B cell (primary cell): ENCODE measurements at places on chromosomes 16 and 17. TPM values are rescaled to one million over a fixed set of nuclear protein-coding genes. Genes with fewer than 3 reads are reported as not detected.

Gene PCGF2
- total RNA-seq, result not detected in 2 replicates

Gene GLIS2
- not detected in 2 replicates for total RNA-seq

Gene NPIPB8
- 0.44 and 1.1 TPM in 2 replicates for total RNA-seq

Gene EME1
- total RNA-seq, result 2.3 and 3.4 TPM in 2 replicates

Gene KRTAP2-1
- total RNA-seq, result not detected in 2 replicates

Gene KRTAP4-5
- not detected in 2 replicates for total RNA-seq

Gene C17orf50
- total RNA-seq, result not detected in 2 replicates

GRCh38 chr16:87395181-87395842 lies 3.2 kb downstream of the MAP1LC3B start:
- DNase-seq, result no peak
- no peak overlapping the region for H3K4me3 ChIP-seq
- H3K4me1 ChIP-seq, result peaks cover 30% of the 10 kb centered on the region
- no peaks in the 10 kb centered on the region for H3K27me3 ChIP-seq
- peaks cover 4% of the 10 kb centered on the region for H3K36me3 ChIP-seq
- no peak overlapping the region for H3K27ac ChIP-seq

DNA sequence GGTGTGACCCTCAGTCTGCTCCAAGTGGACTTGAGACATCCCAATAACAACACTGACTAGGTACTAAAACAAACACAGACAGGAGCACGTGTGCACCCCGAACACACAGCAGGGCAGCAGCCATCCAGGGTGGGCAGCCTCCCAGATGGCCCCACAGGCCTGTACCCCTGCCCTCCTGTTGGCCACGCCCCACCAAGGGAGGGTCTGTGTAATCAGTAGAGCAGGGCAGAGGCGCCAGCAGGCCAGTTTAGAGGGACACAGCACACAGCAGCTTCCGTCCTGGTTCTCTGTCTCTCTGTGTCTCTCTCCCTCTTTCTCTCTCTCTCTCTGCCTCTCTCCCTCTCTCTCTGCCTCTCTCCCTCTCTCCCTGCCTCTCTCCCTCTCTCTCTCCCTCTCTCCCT lies 21.4 kb downstream of the ACTG1 start:
- no peak overlapping the region for H3K4me3 ChIP-seq
- no peaks in the 10 kb centered on the region for H3K36me3 ChIP-seq
- H3K27ac ChIP-seq, result no peak overlapping the region
- peaks cover 13% of the 10 kb centered on the region for H3K4me1 ChIP-seq
- DNase-seq, result no peak

DNA sequence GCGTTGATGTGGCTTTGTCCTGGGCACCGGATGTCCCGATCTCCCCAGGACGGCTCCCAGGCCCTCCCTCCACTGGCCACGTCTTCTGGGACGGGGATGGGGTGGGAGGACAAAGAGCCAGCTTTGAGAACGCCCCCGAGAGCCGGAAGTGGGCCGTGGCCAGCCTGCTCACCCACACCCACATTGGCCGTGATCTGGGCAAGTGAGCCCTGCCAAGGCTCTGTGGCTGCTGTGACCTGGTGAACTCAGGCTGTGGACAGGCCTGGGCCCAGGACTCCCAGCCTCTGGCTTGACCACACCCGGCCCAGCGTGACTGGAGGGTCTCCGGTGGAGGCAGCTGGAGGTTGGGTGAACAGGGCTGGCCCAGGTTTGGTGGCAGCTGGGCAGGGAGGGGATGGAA lies 3.3 kb downstream of the CDH15 start:
- DNase-seq, result no peak
- no peak overlapping the region for H3K4me3 ChIP-seq
- no peak overlapping the region for H3K27ac ChIP-seq
- no peaks in the 10 kb centered on the region for H3K36me3 ChIP-seq
- H3K27me3 ChIP-seq, result peaks cover 13% of the 10 kb centered on the region

DNA sequence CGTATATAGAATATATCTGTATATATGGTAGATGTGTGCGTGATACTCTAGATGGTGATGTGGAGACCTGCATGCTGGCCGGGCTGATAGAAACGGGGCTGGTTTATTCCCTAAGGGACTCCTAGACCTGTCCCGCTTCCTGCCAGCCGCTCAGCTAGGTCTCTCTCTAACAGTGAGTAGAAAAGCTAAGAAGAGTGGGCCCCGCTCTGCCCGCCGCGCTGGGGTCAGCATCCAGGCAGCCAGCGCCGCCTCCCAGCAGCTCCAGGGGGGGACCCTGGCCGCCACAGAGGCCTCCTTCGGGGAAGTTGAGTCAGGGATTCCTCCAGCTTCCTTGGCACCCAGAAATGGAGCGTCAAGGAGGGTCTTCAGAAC lies 9.4 kb downstream of the CYGB start:
- H3K4me3 ChIP-seq, result peak overlapping the region; percentile 58
- no peaks in the 10 kb centered on the region for H3K27me3 ChIP-seq
- peak; percentile 78 for DNase-seq
- H3K27ac ChIP-seq, result peak overlapping the region; percentile 97
- peaks cover 52% of the 10 kb centered on the region for H3K4me1 ChIP-seq

DNA sequence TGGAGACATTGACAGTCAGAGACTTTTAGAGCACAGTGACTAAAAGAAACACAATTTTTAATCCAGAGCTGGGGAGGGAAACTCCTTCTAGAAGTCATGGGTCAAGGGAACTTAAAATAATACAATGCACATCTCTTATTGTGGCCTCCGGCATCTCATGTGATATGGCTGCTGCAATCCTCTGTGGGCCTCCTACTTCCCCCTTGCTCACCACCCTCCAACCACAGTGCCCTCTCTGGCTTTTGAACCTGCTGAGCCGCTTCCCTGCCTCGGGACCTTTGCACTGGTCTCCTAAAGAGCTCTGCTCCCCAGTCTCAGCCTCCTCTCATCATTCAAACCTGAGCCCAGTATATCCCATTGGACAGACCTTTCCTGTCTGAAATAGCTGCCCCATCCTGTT lies 47.6 kb downstream of the HS3ST2 start:
- no peaks in the 10 kb centered on the region for H3K4me1 ChIP-seq
- no peak overlapping the region for H3K4me3 ChIP-seq
- H3K27ac ChIP-seq, result no peak overlapping the region

DNA sequence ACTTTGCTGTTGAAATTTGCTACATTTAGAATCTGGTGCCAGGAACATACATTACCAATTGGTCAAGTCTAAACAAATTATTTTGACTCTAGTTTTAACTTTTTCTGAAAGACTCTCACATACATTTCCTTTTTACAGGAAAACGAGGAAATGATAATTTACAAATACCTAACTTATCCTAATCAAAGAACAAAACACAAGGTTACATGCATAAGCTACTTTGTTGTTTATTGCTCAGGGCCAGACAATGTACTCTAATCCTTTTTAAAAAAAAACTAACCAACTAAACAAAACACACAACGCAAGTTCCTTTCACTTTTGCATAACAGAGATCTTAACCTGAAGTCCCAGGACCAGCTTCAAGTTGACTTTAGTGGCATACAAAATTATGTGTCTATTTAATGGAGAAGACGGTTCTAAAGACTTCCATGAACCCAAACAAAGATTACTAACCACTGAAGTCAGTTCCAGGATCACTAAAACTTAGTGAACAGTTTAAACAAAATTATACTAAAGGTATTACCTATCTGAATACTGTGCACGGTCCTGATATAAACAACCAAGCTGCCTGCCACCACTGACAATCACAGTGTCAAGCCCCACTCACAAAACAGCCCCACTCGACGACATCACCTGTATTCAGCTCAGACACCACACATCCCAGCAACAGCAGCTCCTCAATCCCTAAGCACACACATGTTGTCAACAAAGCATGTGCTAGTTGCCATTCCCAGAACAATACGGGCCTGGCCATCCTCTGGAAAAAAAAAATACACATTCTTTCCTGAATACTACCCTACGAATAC lies 1.9 kb downstream of the ZNF652 start:
- H3K27me3 ChIP-seq, result no peaks in the 10 kb centered on the region
- H3K4me3 ChIP-seq, result peak overlapping the region; percentile 79
- peak; percentile 29 for DNase-seq
- H3K4me1 ChIP-seq, result peaks cover 54% of the 10 kb centered on the region
- peak overlapping the region; percentile 70 for H3K27ac ChIP-seq
- no peaks in the 10 kb centered on the region for H3K36me3 ChIP-seq

- no peak for DNase-seq
- H3K4me1 ChIP-seq, result no peaks in the 10 kb centered on the region
- no peak overlapping the region for H3K4me3 ChIP-seq
- H3K27me3 ChIP-seq, result no peaks in the 10 kb centered on the region
- H3K27ac ChIP-seq, result no peak overlapping the region
- no peaks in the 10 kb centered on the region for H3K36me3 ChIP-seq
Measured at GRCh38 chr17:72205357-72205756, 84.5 kb downstream of the SOX9 start.

GRCh38 chr16:11156401-11156800 lies 99.6 kb downstream of the SOCS1 start:
- no peak overlapping the region for H3K27ac ChIP-seq
- peaks cover 5% of the 10 kb centered on the region for H3K36me3 ChIP-seq
- no peaks in the 10 kb centered on the region for H3K27me3 ChIP-seq
- no peak for DNase-seq

GRCh38 chr17:28878158-28878910 lies 19.2 kb downstream of the FLOT2 start:
- no peaks in the 10 kb centered on the region for H3K4me1 ChIP-seq
- H3K4me3 ChIP-seq, result no peak overlapping the region
- H3K27ac ChIP-seq, result no peak overlapping the region
- DNase-seq, result no peak

DNA sequence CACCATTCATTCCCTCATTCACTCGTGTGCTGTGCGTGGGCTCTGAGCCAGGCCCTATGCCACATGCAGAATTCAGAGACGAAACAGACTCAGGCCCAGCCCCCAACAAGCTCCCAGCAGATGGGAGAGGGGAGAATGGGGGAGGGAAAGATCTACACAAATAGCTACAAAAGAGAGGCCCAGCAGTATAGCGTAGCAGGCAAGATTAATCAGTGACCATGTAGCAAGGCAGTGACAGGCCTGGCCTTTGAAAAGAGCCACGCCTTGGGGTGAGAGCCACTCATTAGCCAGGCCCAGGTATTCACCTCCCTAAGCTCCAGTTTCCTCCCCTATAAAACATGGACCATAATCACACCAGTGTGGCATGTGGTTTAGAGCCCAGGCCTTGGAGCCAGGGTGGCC lies 16.4 kb upstream of the KRT19 start:
- H3K36me3 ChIP-seq, result no peaks in the 10 kb centered on the region
- H3K4me3 ChIP-seq, result no peak overlapping the region
- H3K27ac ChIP-seq, result no peak overlapping the region
- DNase-seq, result no peak
- H3K27me3 ChIP-seq, result peaks cover 11% of the 10 kb centered on the region

DNA sequence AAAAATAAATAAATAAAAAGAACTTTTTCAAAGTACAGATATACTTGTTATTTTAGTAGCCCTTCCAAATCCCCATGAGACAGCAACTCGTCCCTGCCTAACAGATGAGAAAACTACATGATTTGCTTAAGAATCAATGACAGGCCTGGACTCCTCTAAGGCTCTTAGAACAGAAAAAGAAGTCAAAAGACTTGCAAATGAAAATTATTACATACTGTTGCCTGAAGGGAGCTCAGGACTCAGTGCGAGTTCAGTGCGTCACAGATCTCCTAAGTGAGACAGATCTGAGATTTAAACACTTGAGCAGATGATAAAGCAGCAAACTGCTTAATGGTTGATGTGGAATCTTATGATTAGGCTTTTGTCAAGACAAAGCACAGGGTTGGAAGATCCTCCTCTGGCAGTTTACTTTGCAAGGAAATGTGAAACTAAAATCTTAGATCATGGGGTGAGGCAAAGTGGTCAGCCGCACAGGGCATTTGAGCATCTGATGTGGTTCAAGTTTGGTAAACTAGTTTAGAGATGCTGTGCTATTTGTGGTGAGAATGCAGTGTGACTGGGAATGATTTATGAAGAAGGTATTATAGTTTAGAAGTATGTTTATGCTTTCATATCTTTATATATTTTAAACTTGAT lies 138.1 kb downstream of the TRIM37 start:
- H3K36me3 ChIP-seq, result no peaks in the 10 kb centered on the region
- H3K27ac ChIP-seq, result no peak overlapping the region
- H3K27me3 ChIP-seq, result no peaks in the 10 kb centered on the region
- no peak overlapping the region for H3K4me3 ChIP-seq

DNA sequence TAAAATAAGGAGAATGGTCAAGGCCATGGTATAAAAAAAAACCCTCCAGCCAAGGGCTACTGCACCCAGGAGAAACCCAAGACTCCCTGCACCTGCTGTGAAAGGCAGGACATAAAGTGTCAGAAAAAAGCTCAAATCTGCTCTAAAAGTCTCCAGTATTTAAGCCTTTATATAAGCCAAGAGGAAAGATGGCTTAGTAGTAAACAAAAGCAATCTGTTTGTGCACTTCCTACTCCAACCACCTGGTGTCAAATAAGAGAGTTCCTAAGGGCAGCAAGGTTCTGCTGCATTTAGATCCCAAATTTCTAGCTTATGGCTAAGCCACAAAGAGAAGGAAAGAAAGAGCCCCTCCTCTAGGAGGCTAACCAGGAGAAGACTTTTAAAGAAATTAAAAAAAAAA lies 20.6 kb downstream of the ACSM1 start:
- H3K36me3 ChIP-seq, result peaks cover 28% of the 10 kb centered on the region
- no peak for DNase-seq
- H3K27ac ChIP-seq, result peak overlapping the region; percentile 94
- H3K4me3 ChIP-seq, result no peak overlapping the region
- peaks cover 45% of the 10 kb centered on the region for H3K4me1 ChIP-seq

- peak overlapping the region; percentile 64 for H3K27ac ChIP-seq
- no peak for DNase-seq
- peaks cover 20% of the 10 kb centered on the region for H3K4me1 ChIP-seq
Measured at GRCh38 chr16:67661101-67661761, 471 bp downstream of the PARD6A start.

- no peak for DNase-seq
- H3K4me3 ChIP-seq, result no peak overlapping the region
- no peaks in the 10 kb centered on the region for H3K36me3 ChIP-seq
- no peaks in the 10 kb centered on the region for H3K4me1 ChIP-seq
Measured at GRCh38 chr16:27943766-27944165, 119.7 kb downstream of the GSG1L start.

DNA sequence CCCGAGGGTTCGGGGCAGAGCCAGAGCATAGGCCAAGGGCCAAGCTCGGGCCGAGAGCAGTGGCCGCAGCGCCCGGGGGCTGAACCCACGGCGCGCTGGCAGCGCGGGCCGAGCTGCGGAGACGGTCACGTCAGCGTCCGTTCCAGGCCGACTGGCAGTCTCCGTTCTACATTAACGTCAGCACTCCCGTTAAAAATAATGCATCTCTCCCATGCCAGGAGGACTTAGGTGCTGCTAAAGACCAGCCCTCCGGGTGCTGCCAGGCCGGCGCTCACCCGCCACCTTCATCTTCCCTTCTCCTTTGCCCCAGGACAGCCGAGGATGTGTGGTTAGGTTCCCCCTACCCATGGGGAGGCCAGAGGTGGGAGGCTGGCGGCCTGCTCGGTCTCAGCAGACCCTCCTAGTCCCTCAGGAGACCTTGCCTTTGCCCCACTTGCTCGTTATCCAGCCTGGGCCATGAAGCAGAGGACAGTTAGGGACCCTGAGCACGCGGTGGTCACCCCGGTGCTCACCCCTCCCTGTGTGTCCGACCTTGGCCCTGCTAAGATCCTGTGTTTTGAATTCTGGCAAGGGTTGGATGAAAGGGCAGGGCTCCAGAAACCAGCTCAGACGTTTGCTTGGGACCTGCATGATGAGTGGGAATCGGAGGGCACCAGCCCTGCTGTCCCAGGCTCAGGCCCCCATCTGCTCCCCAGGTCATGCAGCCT lies 572 bp downstream of the MPG start:
- no peaks in the 10 kb centered on the region for H3K36me3 ChIP-seq
- H3K27me3 ChIP-seq, result no peaks in the 10 kb centered on the region
- H3K4me1 ChIP-seq, result peaks cover 25% of the 10 kb centered on the region

GRCh38 chr17:50067996-50068395 lies 12.1 kb downstream of the ITGA3 start:
- no peak overlapping the region for H3K27ac ChIP-seq
- H3K4me3 ChIP-seq, result no peak overlapping the region
- H3K4me1 ChIP-seq, result no peaks in the 10 kb centered on the region
- no peaks in the 10 kb centered on the region for H3K36me3 ChIP-seq
- no peak for DNase-seq
